ENCODE measurements at places on chromosomes 2 and 18.

DNA sequence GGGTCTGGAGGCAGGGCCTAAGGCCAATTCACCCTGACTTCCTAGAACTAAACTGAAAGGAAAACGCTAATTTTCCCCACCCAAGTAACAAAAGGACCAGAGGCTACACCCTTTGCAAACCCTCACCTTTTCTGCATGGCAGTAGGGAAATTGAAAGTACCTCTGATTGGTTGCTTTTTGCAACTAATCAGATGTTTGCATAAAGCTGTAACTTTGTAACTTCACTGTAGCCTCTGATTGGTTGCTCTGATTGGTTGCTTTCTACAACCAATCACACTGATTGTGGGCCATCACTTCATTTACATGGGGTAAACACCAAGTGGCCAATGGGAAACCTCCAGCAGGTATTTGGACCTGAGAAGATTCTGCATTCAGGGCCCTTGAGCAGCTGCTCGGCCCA lies 20.8 kb downstream of the EIPR1 start:
- DNase-seq, result no peak

GRCh38 chr2:154375579-154375931 lies 322.9 kb upstream of the KCNJ3 start:
- no peak for DNase-seq

- no peak for DNase-seq
These were observed 133.3 kb downstream of the LCLAT1 start for GRCh38 chr2:30580391-30580790.

- peak; percentile 33 for DNase-seq
These were observed 902 bp downstream of the SS18 start for GRCh38 chr18:26089293-26090129.

GRCh38 chr2:120347396-120348060 lies 1.6 kb downstream of the INHBB start:
- no peak for DNase-seq

GRCh38 chr2:238796223-238796885 lies 51.5 kb upstream of the TWIST2 start:
- no peak for DNase-seq

DNA sequence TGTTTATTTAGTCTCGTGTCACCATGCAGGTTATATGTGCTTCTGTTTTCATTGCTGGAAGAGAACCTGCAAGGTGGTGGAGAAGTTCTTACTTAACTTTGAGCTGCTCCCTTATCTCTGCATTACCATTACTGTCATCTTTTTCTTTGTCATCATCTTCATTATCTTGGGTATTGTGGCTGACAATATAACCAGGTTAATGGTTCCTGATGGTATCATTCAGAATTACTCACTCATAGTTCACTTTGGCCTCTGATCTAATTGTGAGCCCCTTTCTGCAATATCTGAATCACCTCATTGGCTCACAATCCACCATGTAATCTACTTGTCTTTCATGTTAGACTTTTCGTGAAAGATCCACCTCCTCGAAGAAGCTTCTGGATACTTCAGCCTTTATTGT lies 5.0 kb downstream of the CD28 start:
- DNase-seq, result no peak

DNA sequence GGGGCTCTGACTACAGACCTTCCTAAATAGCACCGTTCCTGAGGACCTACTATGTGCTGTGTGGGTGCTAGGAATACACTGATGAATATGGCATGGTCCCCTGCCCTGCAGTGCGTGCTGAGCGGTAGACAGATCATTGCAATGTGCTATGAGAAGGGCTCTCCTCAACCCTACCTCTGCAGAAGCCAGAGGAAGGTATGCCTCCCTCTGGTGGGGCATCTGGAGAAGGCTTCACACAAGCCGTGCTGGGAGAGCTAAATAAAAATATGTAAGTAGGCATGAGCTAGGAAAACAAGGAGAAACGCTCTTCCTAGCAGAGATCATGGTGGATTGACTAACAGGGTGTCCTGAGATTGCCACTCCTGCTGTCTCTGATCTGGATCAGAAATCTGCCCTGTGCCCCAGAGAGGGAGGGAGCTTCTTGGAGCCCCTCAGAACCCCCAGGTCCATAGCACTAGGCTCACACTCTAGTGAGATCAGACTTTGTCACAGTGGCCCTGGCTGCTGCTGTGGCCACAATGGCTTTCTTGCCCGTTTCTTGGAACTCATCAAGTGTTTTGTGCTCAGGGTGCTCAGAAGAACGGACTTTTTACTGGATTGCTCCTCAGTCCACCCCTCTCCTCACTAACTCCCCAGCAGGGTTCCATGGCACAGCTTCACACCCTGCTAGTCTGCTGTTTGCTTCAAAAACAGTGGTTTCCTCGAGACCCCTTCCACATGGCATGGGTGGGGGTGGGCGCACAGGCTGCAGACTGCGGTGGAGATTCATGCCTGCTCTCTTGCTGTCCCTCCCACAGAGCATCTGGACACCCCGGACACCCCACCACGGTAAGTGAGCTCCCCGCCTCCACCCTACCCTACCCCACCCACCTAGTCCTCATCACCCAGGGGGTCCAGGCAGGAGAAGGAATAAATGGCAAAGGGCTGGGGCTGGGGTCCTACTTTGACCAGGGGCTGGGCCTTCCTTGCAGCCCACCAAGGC lies 14.2 kb downstream of the SIGLEC15 start:
- DNase-seq, result peak; percentile 30

DNA sequence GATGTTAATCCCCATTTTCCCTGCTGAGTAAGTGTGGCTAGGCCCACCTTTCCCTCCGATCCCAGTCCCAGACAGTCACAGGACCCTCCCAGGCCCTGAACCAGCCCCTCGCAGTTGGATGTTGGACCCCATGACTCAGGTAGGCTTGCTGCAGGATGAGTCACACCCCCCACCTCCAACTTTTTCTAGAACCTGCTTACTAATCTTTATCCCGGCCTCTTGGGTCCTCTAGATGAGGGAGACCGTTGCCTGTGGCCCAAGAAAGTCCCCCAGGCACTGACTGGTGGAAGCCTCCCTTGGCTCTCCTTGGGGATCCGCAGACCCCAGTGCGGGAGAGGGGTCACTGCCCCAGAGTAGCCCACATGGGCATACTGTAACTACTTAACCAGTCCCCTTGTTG lies 98.5 kb downstream of the SMAD7 start:
- DNase-seq, result no peak

DNA sequence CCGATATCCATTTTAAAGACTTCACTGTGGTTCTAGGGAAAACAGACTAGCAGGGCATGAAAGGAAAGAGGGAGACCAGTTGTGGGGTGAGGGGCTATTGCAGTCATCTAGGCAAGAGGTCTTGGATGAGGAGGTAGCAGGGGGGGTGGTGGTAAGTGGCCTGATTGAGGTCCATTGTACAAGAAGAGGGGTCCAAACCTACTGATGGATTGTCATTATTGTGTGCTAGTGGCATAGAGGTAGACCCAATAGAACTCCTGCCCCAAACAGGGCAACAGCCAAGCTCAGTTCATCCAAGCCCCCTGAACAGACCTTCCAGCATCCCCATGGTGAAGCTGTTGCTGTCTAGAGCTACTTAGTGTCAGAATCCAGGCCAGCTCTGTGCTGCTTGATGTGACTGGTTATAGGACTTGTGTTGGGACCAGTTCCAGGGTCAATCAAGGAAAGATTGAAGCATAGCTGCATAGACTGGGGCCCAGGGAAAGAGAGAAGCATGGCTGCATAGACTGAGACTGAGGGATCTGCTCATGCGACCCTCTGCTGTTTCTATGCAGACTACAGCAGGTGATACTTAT lies 7.0 kb downstream of the ASAP2 start:
- DNase-seq, result no peak

GRCh38 chr2:10901160-10901939 lies 10.4 kb upstream of the KCNF1 start:
- DNase-seq, result no peak

GRCh38 chr18:30142248-30142647 lies 900.3 kb downstream of the DSC3 start:
- DNase-seq, result no peak

- no peak for DNase-seq
These were observed 47.8 kb upstream of the ZEB2 start for GRCh38 chr2:144567745-144568144.

- DNase-seq, result no peak
These were observed 153.5 kb upstream of the CAVIN2 start for GRCh38 chr2:192000196-192000980.

- peak; percentile 0 for DNase-seq
These were observed 85.4 kb upstream of the ATG16L1 start for GRCh38 chr2:233165895-233166661.

GRCh38 chr18:75172299-75173124 lies 36.4 kb downstream of the PTGR3 start:
- DNase-seq, result no peak

DNA sequence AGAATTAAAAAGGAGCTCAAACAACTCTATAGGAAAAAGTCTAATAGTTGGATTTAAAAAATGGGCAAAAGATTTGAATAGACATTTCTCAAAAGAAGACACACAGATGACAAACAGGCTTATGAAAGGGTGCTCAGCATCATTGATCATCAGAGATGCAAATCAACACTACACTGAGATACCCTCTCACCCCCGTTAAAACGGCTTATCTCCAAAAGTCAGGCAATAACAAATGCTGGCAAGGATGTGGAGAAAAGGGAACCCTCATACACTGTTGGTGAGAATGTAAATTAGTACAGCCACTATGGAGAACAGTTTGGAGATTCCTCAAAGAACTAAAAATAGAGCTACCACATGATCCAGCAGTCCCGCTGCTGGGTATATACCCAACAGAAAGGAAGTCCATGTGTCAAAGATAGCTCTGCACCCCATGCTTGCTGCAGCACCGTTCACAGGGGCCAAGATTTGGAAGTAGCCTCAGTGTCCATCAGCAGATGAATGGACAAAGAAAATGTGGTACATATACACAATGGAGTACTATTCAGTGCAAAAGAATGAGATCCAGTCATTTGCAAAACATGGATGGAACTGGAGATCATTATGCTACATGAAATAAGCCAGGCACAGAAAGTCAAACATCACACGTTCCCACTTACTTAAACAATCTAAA lies 46.7 kb upstream of the B3GNT7 start:
- DNase-seq, result no peak
